ENCODE measurements at places on chromosomes 16 and 17.

GRCh38 chr17:78617511-78618061 lies 40.4 kb upstream of the DNAH17 start:
- DNase-seq = no peak

DNA sequence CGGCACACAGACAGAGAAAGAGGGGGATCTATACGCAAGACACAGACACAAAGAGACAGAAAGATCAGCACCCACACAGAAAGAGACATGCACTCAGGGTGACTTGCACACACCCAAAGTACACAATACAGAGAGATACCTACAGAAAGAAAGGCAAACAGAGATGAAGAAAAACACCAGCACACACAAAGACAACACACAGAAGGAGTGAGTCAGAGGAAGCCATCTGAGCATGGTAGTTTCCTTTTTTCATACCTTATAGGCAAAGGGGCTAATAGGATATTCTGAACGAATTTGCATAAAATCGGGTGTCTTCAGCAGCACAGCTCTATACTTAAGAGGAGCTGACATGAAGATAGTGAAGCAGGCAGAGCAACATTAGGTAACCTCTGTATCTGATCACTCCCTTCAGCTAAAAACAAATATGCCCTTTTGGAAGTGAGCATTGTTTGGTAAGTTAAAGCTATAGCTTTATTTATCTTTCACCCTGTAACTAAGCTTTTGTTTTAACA lies 198.6 kb downstream of the AATF start:
- no peak for DNase-seq

GRCh38 chr16:4552541-4552940 lies 3.6 kb upstream of the C16orf96 start:
- no peak for DNase-seq

GRCh38 chr17:4142107-4142900 lies 526 bp downstream of the ZZEF1 start:
- no peak for DNase-seq

DNA sequence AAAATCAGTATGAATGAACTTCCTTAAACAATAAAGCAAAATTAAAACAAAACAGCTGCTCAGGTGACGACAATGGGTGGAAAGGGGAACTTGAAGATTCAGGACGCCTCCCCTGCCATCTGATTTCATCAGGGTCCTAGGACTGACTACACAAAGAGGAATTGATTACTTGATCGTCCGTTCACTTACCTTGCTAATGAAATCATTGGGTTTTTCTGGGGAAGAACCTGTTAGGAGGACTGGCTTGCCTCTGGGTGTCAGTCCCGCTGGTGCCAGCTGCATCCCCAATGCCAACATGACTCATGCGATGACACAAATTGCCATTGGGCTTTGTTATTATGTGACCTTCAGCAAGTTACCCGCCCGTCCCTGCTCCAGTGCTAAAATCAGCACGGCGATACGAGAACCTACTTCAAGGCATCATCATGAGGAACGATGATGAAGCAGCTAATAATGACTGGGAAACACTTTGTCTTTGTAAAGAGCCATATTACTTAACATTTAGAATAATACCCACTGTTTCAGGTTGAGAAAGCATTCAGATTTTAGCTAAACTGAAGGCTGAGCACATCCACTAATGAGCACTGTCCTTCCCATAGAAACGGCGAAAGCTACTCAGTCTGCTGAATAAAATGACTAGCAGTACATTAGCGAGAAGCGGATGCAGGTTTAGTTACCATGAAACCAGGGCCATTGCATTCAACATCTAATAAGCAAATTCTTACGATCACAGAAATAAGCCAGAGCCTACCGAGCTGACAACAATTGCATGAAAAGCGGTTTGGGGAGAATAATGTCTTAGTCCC lies 139.4 kb downstream of the ZFHX3 start:
- no peak for DNase-seq

- no peak for DNase-seq
Measured at GRCh38 chr17:81453076-81453475, 57.8 kb downstream of the BAHCC1 start.

GRCh38 chr17:4691686-4692085 lies 12.3 kb downstream of the PELP1 start:
- DNase-seq = no peak

DNA sequence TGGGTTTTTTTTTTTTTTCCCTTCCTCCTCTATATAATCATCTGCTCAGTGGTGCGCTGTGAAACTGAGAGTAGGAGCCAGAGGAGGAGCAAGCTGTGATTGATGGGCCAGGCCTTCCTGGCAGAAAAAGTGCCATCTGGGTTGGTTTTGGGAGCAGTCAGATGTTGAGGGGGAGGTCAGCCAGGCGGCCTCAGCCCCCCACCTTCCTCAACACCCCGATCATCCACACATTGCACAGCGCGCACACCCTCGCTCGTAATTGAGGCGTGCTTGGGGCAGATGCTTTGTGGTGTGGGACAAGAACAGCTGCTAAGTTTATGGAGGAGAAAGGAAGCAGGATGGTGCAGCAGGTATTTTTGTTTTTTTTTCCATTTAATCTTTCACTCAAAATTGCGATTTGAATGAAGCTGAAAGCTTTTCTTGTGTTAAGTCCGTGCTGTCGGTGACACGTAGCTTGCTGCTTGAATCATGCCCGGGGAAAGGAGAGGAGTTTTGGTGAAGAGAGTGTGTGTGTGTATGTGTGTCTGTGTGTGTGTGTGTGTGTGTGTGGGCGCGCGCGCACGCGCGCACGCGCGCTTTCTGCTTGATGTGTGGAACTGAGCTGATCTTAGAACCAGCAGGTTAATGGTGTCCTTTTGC lies 177.4 kb downstream of the RBFOX1 start:
- no peak for DNase-seq

DNA sequence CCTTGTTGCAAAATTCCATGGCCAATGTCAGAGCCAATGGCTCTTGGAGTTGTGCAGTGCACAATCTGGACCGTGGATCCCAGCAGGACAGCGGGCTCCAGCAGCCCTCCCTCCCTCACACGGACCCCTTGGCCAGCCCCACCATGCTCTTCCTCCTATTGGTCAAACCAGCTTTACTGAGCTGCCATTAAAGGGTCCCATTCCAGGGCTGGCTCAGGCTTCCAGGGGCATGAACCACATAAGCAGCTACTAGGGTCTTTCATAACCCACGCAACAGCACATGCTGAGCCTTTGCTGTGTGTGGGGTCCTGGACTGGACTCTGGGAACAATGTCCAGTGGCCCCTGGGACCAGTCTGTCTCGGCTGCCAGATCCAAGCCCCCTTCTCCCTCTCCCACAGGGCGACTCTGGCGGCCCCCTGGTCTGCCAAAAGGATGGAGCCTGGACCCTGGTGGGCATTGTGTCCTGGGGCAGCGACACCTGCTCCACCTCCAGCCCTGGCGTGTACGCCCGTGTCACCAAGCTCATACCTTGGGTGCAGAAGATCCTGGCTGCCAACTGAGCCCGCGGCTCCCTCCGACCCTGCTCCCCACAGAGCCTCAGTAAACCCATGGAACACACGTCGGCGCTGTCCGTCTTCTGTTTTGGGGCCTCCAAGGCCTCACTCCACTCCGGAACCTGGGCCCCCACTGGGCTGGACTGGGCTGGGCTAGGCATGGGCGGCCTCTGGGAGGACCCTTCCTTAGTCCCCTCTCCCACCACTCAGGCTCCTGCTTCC lies 5.7 kb downstream of the CTRB1 start:
- DNase-seq = no peak

- no peak for DNase-seq
Measured at GRCh38 chr16:67552476-67552875, 9.8 kb upstream of the CTCF start.

GRCh38 chr16:22948603-22949368 lies 134.8 kb downstream of the HS3ST2 start:
- DNase-seq = peak; percentile 2

DNA sequence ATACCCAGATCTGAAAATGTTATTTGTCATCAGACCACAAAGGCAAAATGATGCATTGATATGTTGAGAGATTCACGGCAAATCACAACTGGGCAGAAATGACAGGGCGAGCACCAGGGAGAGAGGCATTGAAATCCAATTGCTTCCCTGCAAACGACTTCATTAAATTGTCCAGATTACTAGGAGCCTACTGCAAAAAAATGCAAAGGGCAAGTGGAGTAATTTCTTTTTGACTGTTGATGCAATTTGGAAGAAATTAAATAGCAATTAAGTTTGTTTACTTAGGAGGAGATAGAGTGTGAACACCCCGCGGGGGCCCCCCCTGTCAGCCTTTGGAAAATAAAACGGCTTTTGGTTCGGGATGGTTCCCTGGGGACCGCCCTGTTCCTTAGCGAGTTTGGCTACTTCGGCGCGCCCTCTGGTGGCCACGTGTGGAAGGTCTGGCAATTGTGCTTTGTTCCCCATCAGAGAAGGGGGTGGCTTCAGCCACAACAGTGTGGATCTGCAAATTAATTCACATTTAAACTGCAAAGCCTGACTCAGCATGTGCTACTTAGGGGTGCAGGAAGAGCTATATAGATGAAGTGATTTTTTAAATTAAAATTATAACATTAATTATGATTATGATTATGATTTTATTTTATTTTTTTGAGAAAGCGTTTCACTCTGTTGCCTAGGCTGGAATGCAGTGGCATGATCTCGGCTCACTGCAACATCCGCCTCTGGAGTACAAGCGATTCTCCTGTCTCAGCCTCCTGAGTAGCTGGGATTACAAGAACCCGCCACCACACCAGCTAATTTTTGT lies 14.5 kb upstream of the TMC7 start:
- peak; percentile 62 for DNase-seq

- DNase-seq = no peak
Measured at GRCh38 chr16:86042393-86042792, 143.4 kb downstream of the IRF8 start.

GRCh38 chr17:67520916-67521774 lies 144.1 kb downstream of the PITPNC1 start:
- no peak for DNase-seq

DNA sequence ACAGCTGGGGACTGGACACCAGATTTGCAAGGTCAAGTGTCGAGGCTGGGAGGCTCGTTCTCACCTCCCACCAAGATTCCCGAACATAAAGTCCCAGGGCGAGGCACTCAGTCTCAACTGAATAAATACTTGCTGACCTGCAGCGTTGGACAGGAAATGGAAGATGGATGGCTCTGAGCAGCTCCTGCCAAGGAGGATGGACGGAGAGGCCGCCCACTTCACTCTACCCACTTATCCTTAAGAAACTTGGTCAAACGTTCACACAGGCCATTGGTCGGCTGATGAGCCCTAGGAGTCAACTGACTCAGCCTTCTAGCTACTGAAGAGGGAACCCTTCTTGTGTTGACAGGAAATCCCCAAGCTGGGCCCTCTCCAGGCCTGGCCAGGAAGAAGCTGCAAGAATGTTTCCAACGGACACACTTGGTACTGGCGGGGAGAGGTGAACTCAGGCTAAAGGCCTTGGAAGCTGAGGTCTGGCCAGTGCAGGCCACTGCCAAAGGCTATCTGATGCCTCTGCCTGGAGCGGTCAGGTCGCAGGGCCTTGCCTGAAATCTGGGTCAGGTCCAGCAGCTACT lies 50.0 kb downstream of the VAC14 start:
- DNase-seq = no peak

- no peak for DNase-seq
Measured at GRCh38 chr16:71754108-71754507, 29.6 kb upstream of the PHLPP2 start.

DNA sequence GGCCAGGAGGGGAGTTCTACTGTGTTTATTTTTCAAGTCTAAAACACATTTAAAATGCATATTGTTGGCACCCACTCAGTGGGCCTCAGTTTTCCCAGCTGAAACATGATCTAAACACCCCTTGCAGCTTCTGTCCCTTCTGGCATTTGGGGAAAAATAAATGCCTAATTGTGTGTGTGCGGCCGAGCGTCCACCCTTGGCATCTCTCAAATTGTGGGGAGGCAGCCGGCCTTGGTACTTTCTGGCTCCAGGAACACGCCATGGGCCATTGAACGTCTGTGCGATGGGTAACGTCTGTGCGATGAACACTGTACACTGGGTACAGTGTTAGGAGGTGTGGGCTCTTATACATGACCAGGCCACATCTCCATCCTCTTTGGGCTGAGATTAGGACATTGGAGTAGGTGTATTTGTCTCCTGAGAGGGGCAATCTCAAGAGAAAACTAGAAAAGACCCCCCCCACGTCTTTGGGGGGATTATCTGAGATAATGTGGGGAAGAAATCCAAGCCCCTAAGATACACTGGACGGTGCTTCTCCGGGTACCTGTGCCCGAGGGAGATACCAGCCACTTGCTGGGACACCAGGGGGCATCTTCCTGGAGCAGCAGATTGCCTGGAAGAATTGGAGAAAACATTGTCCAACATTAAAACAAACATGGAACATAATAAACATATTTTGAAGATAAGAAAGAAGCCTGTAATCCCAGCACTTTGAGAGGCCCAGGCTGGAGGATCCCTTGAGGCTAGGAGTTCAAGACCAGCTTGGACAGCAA lies 54.9 kb downstream of the RAB11FIP4 start:
- DNase-seq = no peak

GRCh38 chr16:31331807-31332301 lies 23.1 kb upstream of the ITGAX start:
- no peak for DNase-seq

DNA sequence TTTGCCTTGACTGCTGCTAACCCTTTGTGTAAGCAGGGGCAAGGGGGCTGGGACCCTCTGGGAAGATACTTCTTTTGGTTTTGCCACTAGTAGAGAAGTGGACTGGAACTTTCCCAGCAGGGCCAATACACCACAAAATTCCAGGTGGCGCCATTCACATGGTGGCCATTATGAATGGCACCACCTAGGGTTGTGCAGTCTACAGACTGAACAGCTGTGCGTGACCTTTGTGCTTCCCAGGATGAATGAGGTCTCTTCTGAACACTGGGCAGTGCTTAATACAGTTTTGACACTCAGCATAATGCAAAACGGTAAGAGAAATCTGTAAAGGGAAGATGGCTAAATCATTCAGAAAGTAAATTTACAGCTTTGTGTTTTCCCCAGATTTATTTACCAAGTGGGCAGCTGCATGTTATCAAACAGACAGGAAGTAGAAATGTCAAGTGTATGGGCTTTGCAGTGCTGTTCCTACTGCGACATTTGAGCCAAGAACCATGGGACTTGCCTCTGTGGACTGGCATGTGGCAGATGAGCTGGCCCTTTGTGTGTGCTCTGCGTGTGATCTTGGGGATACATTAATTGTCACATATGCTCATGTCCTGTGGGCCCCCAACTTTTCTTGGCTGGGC lies 9.2 kb downstream of the SYT17 start:
- DNase-seq = no peak

- no peak for DNase-seq
Measured at GRCh38 chr17:50659179-50659578, 24.5 kb downstream of the ABCC3 start.

DNA sequence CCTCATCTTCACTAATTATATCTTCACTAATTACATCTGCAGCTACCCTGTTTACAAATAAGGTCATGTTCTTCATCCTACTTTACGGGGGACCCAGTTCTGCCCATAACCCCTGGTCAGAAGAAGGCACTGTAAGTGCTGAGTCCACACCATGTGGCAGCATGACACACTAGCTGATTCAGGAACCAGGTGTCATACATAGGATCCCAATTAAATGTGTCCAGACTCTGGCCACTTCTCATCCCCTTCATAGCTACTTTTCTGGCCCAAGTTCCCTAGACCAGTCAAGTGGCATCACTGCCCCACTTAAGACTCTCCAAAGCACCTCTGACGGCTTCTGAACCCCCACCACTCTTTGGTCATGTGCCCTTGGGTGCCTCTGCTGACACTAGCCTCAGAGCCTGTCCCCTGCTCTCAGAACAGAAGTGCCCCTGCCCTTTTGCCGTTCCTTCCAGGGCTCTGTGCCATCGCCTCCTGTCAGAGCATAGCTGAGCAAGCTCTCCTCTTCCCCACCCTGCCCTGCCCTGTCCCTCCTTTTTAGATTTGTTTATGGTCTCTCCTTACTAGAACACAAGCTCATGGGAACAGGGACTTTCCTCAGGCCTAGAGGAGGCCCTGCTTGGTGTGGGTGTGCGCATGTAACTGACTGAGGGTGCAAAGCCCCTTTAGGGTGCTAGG lies 61.1 kb downstream of the B9D1 start:
- DNase-seq = no peak

Data from NCI-H446 (cell line).